Stimulated activated CD8-positive, alpha-beta memory T cell treated with anti-CD3 and anti-CD28 coated beads, Interleukin-2, amount 100 ng/mL, for 1 hour (primary cell): ENCODE measurements at places on chromosomes 2 and 18.

- no peak for DNase-seq
Observed at GRCh38 chr18:941331-941730, 36.7 kb downstream of the ADCYAP1 start.

DNA sequence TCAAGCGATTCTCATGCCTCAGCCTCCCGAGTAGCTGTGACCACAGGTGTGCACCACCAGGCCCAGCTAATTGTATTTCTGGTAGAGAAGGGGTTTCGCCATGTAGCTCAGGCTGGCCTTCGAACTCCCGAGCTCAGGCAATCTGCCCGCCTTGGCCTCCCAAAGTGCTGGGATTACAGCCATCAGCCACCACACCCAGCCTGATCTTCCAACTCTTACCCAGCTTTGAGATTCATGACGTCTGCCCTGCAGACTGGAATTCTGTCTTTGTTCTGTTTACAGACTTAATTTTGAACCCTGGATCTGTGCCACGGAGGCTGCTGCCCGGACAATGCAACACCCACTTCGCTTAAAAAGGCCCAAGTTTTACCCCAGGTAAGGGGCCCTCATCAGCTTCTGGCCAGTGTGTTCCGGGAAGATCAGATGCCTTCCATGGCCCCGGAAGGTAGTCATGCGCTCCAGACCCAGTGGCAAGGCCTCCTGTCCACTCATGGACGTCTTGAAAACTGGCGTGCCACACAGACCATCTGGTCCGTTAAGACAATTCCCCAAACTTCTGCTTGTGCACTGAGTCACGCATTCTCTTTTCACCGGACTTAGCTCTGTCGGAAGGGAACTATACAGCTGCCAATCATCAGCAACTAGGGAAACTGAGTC, 5.5 kb downstream of the PXDN start:
- no peak for DNase-seq

DNA sequence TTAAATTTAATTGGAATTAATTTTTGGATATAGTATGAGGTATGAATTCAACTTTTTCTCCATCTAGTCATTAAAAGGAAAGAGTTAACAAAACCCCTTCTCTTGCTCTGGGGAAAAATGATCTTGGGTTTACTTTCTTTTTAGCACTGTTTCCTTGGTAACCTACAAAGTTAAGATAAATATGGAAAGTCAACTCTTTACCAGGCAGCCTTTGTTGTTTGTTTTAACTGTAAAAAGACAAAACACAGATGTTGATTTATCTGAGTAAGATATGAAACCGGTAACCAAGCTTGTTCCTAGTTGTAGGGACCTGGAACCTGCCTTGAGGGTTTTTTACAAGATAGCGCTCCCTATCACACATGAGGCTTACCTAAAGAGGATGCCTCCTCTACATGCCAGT, 10.1 kb upstream of the SANBR start:
- no peak for DNase-seq

DNA sequence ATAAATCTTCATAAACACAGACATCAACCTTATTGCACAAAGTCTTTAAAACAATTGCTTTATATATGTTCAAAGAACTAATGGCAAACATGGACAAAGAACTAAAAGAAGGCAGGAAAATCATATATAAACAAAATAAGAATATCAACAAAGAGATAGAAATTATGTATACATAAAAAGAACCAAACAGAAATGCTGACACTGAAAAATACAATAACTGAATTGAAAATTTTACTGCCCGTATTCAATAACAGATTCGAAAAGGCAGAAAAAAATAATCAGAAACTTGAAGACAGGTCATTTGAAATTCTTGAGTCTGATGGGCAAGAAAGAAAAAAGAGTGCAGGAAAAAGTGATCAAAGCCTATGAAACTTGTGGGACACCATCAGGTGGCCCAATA, 22.0 kb upstream of the TFCP2L1 start:
- DNase-seq: no peak

DNA sequence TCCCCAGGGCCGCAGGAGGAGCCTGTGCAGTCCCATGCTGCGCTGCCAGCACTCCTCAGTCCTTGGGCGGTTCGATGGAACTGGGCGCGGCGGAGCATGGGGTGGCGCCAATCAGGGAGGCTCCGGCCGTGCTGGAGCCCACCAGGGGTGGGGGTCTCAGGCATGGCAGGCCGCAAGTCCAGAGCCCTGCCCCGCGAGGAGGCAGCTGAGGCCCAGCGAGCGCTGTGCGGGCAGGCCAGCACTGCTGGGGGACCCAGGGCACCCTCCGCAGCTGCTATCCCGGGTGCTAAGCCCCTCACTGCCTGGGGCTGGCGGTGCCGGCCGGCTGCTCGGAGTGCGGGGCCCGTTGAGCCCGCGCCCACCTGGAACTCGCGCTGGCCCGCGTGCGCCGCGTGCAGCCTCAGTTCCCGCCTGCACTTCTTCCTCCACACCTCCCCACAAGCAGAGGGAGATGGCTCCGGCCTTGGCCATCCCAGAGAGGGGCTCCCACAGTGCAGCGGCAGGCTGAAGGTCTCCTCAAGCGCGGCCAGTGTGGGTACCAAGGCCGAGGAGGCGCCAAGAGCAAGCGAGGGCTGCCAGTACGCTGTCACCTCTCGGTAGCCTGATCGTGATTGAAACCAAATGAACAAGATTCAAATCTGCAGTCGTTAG, 22.8 kb upstream of the GALM start:
- no peak for DNase-seq

DNA sequence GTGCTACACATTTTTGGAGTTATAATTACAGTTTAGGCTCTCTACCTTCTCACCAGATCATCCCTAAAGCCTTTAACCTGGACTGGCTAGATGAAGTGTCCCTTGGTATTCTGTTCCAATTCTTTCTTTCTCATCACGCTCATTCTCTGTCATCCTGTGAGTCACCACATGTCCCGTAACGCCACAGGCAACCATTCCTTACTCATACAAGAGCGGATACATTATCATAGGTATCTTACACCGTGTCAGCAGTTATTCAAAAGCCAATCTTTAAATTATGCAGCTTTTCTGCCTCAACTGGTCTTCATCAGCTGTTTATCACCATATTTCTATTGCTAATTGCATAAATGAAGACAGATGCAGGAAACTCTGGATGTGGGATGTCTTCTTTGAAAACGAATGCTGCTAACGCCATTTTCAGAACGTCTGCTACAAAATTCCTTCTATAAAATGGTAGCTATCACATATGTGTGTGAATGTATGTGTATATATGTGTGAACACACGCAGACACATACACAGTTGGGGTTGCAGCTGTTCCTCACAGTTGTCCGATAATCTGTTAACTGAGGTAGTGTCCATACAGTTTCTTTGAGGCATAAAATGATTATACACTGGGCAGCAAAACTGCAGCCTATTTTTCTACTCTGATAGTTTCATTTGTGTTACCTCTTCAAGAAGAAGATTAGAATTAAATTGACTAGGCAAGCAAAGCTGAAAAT, 47.9 kb downstream of the EML6 start:
- no peak for DNase-seq
